ENCODE measurements at places on chromosomes 11 and 22.

- DNase-seq: peak; percentile 18
Measured at GRCh38 chr22:19986410-19987341, 29.9 kb downstream of the ARVCF start.

- no peak for DNase-seq
Measured at GRCh38 chr22:23847310-23847920, 8.6 kb upstream of the DERL3 start.

GRCh38 chr11:16893456-16894066, 120.7 kb downstream of the PLEKHA7 start:
- DNase-seq: no peak

DNA sequence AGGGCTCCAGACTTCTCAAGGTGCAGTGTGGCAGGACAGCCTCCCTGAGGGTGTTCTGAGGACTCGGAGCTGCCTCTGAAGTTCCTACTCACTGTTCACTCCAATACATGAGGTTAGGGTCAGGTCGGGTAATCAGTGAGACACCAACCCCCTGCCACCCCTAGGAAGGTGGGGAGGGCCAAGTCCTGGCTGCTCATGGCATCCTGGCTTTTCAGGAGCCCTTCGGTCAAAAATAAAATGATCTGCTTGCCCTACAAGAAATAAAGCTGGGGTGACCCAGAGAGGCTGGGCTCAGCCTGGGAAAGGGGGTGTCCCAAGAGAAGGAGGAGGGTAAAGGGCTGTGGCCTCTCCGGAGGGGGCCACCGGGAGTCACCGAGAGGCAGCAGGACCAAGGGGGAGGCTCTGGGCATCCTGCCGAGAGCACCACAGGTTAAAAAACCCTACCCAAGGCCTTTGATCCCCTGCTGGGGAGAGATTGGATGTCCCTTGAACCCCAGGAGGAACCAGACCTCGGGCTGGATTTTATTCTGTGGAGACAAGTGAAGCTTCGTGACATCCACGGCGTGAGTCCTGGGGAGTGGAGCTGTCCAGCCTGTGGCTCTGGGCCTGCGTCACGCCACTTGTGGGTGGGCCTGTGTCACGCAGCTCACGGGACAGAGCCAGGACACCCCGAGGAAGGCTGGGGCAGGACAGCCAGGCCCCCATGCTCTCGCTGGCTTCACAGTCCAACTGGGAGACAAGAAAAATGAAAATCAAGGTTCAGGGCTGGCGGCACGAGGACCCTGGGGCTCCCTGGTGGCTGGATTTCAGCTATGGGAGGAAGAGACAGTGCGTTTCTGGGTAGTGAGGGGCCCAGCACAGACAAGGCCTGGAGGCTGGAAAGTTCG, 102.2 kb upstream of the FGF3 start:
- DNase-seq: no peak

- DNase-seq: no peak
Measured at GRCh38 chr22:39179841-39180335, 27.4 kb upstream of the CBX7 start.

- DNase-seq: no peak
Measured at GRCh38 chr22:33167998-33168790, 110.0 kb upstream of the SYN3 start.
